Fibroblast of skin of scalp (primary cell): ENCODE measurements at places on chromosomes 2 and 18.

- no peak for DNase-seq
Measured at GRCh38 chr18:2392446-2392845, 178.9 kb downstream of the METTL4 start.

DNA sequence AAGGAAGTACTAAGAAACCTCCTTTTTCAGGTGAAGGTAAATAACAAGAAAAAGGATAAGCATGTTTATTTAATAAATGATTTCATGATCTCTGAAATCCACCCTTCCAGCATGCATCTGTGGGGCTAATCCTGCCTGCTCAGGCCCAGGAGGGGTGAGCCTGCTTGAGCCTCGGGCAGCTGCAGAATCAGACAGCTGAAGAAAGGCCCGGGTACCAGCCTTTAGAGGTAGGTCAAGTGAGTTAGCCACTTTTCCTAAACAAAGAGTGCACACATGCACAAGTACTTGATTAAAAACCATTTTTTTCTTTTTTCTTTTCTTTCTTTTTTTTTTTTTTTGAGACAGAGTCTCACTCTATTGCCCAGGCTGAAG lies 25.7 kb upstream of the FZD7 start:
- DNase-seq: no peak

GRCh38 chr2:157304811-157305722 lies 20.6 kb downstream of the ERMN start:
- peak; percentile 77 for DNase-seq

GRCh38 chr2:9690716-9691498 lies 60.1 kb upstream of the YWHAQ start:
- DNase-seq: no peak

- no peak for DNase-seq
Measured at GRCh38 chr18:22272242-22272641, 102.9 kb downstream of the GATA6 start.

GRCh38 chr18:11688972-11689668 lies at the start of gene GNAL:
GNAL (plus strand) TSS chr18:11689264; CDS start chr18:11689564, 300 bp downstream.
- DNase-seq: peak; percentile 88

- no peak for DNase-seq
Measured at GRCh38 chr18:658947-659533, 1.6 kb downstream of the TYMS start.

DNA sequence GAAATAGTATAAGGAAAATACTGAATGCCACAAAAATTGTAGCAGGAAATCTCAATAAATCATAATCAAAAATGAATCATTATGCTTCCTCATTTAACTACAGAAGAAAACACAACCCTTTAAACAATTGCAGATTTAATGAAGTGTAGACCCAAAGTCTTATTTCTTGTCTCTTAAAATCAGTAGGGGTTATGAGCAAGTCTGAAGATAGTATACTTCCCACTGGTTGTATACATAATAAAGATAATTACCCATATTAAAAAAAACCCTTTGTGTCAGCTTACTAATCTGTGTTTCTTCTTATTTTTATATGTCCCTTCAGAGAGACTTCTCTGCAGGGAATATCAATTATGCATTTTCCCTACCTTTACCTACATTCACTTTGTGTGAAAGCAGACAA lies 504.7 kb downstream of the ERBB4 start:
- DNase-seq: no peak

DNA sequence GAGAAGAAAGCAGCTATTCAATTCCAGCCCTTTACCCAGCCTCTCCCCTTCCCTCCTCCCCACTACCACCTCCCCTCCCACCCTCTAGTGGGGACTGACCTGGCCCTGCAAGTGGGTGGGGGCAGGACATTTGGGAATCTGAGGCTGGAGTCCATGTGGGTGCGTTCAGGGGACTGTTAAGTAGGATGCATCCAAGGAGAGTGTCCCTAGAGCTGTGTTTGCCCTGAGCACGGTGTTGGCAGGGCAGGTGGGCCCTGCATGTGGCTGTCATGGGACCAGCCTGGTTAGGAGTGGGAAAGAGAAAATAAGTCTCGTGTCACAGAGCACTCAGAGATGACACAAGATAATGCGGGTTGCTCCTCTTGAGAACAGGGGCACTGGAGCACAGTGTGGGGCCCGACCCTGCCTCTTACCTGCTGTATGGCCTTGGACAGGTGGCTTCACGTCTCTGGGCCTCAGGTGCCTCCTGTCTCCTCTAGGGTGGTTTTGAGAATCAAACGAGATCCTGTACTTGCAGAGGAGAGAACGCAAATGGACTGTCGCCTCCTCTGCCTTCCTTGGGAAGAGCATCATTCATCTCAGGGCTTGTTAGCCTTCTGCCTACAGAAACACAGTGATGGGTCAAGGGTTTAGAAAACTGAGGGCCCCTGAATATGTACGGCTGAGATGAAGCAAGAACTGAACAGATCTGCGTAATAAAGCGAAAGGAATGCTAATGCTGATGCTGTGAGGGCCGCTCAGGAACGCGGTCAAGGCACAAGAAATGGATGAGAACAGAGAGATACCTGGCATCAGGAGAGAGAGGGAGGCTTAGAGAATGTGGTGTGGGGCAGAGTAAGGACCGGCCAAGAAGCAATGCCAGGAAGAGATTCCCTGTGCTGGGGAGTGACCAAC lies 187.7 kb upstream of the HAAO start:
- no peak for DNase-seq

DNA sequence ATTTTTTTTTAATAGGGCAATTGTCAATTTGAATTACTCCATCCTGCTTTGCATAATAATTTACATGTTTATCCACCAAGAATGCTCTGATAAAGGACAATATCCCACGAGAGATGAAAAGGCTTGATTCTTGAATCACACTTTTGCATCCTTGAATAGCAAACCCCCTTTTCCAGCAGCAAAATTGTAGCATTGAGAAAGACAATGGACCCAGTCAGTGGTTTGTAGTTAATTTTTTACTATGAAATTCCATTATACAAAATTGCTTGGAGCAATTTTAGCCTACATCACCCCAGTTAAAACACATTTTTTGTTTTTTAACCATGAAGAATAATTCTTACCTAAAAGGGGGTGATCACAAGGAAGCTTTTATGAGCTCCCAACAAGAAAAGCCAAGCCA lies 255.1 kb downstream of the RND3 start:
- DNase-seq: no peak

GRCh38 chr2:239143858-239144712 lies 256.7 kb downstream of the HDAC4 start:
- peak; percentile 59 for DNase-seq

DNA sequence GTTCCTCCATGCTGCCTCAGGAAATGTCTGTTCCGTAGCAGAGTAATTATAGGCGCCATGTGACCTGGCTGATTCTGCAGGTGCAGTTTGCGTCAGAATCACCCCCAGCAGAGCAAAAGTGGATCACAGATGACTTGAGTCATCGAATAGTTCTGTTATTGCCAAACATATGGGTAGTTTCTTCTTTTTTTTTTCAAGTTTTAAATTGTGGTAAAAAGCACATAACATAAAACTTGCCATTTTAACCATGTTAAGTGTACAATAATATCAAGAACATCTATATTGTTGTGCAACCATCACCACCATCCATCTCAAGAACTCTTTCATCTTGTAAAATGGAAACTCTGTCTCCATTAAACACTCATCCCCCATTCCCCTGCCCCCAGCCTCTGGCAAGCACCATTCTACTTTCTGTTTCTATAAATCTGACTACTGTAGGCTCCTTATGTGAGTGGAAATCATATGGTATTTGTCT lies 177.7 kb upstream of the TWIST2 start:
- DNase-seq: no peak

- no peak for DNase-seq
Measured at GRCh38 chr2:7510353-7510752, 593.1 kb downstream of the RNF144A start.

DNA sequence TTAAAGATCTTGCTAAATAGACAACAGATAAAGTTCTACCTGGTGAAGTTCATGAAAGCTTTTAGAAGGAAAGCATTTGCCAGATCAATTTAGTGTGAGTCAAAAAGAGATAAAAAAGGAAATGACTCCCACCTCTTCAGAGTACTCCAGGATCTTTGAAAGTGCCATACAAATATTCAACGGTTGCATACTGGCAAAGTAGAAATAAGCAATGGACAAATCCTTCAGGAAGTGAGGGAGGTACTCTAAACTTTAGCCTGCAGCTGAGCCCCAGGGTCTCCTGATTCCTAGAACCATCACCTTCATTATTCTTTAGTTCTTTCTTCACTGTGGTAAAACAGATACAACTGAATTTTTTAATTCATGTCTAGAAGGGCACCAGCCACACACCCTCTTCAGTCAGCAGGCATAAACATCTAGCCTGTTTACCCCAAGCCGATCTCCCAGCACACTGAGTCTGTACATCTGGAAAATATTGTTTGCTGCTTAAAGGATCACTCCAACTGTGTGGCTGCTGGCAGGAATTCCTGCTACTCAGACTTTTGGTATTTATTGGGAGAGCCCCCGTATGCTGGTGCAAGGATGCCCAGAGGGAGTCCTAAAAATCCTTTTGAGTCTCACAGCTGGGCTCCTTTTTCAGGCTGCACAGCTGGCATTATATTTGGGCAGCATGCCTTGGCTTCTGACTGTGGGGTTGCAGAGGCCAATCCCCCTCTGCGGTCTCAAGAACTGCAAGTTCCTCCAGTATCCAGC lies 72.3 kb upstream of the SESTD1 start:
- DNase-seq: peak; percentile 87

DNA sequence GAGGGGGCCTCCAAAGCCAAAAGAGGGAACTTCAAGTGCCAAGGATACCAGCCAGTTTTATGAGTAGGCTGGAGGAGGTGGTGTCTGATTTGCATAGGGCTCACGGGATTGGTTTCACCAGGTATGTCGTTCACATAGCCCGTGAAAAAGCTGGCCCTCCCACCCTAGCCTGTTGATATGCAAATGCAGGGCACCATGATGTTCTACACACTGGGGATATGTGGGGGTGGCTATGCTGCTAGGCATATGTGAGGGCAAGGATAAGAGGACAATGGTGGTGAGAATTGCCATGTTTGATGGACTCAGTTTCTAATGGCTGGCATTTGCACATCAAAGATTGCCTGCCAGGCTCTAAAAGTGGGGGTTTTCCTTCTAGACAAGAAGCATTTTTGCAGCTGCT lies 378.6 kb downstream of the DPP10 start:
- DNase-seq: no peak

DNA sequence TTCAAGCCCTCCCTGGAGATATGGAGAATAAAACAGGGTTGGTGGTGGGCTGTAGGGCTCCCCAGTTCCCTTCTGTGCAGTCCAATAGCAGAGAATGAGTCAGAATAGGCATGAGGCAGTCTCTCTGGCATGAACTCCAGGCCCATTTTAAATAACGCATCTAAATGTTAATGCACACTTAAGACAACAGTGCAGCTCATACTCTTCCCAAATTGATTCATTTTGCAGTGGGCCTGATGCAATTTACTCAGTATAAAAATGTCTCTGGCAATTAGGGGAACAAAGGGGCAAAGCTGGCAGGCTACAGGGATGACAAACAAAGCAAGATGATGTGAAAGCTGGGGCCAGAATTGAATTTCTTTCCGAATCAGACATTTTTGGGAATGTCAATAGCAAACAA lies 402.8 kb downstream of the CLIP4 start:
- DNase-seq: peak; percentile 65

DNA sequence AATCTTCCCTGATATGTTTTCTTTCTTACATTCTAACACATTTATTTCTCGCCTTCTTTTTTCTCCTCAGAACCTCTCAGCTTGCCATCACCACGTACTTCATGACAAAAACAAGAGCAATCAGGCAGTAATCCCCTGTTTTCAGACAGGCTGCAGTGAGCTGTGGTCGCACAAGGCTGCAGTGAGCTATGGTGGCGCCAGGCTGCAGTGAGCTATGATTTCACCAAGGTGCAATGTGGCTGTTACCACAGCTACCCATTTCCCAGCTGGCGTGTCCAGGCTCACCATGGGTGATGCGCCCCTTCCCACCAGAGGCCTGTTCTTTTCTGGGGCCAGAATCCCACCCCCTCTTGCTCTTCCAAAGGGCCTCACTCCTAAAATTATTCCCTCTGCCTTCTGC lies 25.8 kb downstream of the TCF23 start:
- peak; percentile 46 for DNase-seq

GRCh38 chr2:10839813-10840212 lies 27.2 kb upstream of the PDIA6 start:
- peak; percentile 30 for DNase-seq

DNA sequence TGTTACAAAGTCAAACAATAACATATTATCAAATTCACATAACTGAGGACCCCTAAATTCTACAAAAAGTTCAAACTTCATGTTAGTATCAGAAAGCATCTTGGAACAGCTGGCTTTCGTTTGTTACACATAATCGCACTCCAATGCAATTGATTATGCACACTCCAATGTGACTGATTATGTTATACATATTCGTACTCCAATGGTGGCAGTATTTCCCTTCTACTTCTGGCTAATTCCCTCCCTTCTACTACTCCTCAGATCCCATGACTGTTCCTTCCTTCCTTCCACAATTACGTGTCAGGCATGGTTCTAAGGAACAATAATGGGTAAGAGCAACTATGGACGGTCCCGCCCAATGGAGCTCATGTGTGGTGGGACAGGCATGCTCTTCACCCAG lies 137.1 kb upstream of the CCDC150 start:
- DNase-seq: no peak
